ENCODE measurements at places on chromosomes 16 and 17.
A peak's percentile ranks its signal among the peaks of the same experiment; 100 is the strongest.

- no peak for DNase-seq
Measured at GRCh38 chr17:21381076-21381706, 5.0 kb downstream of the KCNJ12 start.

- DNase-seq = no peak
Measured at GRCh38 chr16:86490859-86491639, 19.3 kb upstream of the FOXF1 start.

GRCh38 chr16:3106205-3106928 lies 6.0 kb upstream of the ZNF205 start:
- peak; percentile 88 for DNase-seq

DNA sequence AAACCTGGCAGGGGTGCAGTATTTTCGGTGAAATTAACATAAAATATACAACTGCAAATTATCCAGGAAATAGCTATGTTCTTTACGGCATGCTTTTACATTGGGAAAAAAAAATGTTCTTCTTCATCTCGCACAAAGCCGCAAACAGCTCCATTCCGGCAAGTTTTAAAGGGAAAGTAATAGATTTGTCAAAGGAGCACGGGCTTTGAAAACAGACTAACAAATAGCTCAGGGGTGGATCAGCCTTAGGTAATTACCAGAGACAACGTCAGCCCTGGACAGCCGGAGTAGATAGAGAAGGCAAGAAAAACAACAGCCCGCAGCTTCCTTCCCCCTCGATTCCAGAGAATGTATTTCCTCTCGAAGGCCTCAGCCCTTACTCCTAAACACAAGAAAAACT lies 222.5 kb downstream of the C16orf78 start:
- no peak for DNase-seq

DNA sequence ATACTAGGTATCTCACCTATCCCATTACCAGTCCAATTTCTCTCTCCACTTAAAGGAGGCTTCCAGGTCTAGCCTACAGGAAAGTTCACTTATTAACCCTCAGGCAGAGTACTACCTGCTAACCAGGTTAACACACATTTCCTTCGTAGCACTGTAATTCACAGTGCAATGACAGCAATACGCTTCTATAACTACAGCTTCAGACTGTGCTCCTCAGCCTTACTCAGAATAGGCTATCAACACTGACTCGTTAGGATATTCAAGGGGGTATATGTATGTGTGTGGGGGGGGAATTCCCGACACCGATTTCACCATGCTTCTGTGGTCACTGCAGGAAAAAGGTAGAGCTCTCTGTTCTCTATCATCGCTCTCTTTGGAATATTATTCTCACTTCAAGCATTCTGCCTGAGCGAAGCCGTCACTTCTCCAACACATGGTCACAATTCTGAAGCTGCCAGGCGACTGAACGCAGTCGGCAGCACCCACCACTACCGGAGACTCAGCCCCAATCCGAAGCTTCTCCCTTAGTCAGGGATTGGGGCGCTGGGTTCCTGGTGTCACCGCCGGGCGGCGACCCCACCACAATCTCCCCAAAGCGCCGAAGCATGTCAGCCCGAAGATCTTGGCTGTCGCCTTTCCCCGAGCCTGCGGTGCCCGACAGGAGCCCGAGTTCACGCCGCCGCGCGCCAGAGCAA lies 618 bp downstream of the GGA3 start:
- DNase-seq = no peak

DNA sequence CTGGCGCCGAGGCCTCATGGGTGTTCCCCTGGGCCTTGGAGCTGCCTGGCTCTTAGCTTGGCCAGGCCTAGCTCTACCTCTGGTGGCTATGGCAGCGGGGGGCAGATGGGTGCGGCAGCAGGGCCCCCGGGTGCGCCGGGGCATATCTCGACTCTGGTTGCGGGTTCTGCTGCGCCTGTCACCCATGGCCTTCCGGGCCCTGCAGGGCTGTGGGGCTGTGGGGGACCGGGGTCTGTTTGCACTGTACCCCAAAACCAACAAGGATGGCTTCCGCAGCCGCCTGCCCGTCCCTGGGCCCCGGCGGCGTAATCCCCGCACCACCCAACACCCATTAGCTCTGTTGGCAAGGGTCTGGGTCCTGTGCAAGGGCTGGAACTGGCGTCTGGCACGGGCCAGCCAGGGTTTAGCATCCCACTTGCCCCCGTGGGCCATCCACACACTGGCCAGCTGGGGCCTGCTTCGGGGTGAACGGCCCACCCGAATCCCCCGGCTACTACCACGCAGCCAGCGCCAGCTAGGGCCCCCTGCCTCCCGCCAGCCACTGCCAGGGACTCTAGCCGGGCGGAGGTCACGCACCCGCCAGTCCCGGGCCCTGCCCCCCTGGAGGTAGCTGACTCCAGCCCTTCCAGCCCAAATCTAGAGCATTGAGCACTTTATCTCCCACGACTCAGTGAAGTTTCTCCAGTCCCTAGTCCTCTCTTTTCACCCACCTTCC lies 7.9 kb downstream of the HIRIP3 start:
- no peak for DNase-seq

DNA sequence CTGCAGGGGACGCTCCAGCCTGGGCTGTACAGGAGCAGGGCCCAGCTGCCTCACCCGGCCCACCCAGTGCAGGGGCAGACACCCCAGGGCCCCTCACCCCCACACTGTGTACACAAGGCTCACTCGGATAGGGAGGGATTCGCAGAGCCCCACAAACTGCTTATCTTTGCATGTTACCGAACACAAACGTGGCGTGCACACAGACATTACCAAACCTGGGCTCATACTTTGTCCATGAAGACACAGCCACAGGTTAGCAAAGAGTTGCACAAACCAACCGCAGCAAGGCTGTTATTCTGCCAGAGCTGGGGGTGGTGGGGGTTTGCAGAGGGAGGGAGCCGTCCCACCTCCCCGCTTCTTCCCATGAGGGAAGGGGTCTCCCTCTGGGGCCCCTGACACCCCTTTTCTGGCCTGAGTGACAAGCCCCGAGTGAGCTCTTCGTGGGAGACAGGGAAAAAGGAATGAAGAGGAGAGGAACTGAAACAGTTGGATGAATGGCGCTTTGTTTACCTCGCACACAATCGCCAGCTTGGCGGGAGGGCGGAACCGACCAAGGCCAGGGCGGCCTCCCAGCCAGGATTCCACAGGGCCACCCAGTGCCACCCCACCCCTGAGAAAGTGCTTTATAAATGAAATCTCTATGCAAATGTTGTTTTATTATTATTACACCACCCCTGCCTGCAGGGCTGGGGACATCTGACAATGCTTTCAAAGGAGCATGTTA lies 434 bp upstream of the CPSF4L start:
- no peak for DNase-seq

DNA sequence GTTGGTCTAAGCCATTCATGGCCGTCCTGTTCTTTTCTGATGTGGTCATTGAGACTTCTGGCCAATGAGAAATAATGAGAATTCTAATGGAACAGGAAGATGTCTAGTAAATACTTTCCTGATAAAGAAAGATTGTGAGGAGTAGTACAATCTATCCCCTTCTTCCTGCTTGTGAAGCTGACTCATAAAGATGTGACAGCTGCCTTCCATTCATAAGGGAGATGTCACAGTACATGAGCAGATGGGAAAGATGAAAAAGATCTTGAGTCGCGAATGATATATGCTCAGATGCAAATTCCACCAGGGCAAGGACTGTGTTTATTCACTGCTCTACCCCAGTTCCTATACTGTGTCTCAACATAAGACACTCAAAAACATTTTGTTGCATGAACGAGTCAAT lies 111.7 kb upstream of the FOXF1 start:
- DNase-seq = peak; percentile 42

- DNase-seq = no peak
Measured at GRCh38 chr17:81511804-81512561, 616 bp downstream of the ACTG1 start.

DNA sequence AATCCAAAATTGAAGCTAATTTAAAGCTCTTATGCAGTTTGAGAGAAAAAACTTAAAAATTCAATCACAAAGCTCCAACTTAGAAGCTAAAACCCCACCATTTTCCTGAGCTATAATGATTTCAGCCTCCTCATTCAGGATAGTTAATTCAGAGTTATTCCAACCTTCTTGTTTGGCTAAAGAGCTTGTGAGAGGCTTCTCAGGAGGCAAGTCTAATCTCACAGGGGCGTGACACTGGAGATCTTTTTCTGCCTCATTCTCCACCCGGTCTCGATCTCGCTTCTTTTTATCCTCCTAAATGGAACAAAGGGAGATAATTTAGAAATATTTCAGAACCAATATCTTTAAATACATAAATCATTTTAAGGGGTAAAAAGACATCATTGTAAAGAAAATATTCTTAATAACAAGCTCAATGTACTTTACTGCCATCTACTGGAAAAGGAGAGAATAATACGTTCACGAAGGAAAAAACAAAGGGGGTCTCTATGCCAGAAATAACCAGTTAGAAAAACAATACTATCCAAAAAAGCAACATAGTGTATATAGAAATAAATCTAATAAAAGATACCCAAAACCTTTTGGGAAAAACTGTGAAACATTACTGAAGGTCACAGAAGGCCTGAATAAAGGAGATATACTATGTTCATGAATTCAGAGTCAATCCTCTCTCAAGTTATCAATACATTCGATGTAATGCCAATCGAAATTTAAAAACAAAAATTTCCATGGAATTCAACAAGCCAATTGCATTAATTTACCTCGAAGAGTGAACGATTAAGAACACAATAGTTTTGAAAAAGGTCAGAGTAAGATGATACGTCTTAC lies 13.9 kb downstream of the BRD7 start:
- no peak for DNase-seq

DNA sequence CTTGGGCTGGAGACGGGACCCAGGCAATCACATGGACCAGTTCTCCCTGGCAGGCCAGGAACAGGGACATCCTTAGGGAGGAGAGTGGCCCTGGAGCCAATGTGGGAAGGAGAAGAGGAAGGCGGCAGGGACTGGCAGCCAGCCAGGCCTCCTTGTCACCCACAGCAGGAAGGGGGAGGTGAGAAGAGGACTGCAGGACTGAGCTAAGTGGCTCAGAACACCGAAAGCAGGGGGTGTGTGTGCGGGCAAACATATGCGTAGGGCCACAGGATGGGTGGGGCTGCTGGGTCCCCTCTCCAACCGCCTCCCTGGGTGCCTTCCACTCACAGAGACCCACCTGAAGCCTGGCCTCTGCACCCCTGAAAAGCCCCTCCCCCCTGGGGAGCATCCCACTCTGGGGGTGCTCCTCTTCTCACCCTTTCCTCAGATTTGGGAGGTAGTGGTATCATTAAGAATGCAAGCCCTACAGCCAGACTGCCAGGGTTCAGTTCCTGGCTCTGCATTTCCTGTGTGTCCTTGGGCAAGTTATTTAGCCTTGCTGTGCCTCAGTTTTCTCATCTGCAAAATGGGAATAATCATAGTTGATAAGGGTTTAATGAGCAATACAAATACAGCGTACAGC lies 8.1 kb downstream of the PNMT start:
- no peak for DNase-seq

DNA sequence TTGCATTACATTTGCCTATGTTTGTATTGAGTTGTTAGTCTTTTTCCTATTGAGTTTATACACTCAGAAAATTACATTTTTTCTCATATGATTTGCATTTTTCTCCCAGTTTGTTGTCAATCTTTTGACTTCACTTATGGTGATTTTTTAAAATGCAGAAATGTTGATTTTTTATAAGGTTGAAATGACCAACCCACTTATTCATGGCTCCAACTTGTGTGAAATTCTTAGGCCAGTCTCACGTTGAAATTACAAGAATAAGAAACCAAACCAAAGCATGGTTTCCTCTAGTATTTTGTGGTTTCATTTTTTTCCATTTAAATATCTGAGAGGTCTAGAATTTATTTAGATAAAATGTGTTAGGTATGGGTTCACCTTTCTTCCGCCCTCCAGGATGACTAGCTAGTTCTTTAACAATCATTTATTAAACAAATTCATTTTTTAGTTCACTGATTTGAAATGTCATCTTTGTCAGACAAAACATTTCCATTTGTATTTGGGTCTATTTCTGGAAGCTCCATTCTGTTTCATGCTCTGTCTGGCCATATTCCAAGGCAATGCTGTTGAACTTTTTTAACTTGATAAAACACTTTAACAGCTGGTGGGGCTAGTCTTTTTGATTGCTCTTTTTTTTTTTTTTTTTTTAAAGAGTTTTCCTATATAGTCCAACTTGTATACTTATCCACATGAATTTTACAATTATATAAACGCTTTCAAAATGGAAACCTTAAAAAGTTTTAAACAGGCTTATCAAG lies 40.0 kb downstream of the FAM20A start:
- DNase-seq = peak; percentile 59

- no peak for DNase-seq
Measured at GRCh38 chr17:41504246-41504977, 1.0 kb downstream of the KRT13 start.

DNA sequence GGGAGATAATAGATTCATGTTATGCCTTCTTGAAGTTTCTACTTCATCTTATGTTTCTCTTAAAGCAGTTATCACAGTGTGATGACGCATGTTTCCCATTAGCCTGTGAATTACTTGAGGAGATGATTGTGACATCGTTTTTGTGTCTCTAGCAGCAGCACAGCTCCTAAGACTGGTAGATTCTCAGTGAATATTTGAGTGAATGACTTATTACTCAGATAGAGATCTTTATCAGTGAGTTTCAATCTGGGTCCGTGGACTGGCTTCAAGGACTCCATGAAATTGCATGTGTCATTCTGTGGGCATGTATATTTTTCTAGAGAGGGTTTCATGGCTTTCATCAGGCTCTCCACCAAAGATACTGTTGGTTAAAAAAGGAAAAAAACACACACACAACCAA lies 29.9 kb downstream of the YPEL2 start:
- DNase-seq = no peak

- DNase-seq = peak; percentile 96
Measured at GRCh38 chr17:18161207-18162145, 22.2 kb upstream of the ALKBH5 start.

Data from myocyte (in vitro differentiated cells).